Stimulated activated CD8-positive, alpha-beta memory T cell treated with anti-CD3 and anti-CD28 coated beads, Interleukin-7, amount 100 ng/mL, for 4 hours (primary cell): ENCODE measurements at places on chromosomes 6 and 20.

GRCh38 chr6:23301556-23301955, 732.2 kb downstream of the HDGFL1 start:
- DNase-seq, result no peak

DNA sequence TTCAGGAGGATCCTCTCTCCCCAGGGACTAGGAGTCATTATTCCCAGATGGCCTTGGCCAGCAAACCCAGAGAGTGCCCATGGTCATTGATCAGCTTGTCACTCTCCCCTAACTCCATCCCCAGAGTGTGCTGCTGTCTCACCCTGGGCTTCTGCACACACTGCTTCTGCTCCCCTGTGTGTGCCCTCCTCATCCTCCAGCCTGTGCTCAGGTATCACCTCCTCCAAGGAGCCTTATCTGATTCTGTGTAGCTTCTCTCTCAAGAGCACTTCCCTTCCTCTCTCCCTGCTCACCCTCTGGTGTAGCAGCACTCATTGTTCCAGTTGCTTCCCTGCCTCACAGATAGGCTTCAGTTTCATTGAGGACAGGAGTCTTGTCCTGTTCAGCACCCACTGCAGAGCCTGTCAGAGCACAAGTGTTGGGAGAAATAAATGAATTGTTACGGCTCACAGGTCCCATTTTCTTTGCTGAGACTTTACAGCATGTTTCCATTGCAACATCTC, 102.4 kb downstream of the JAG1 start:
- DNase-seq, result no peak

DNA sequence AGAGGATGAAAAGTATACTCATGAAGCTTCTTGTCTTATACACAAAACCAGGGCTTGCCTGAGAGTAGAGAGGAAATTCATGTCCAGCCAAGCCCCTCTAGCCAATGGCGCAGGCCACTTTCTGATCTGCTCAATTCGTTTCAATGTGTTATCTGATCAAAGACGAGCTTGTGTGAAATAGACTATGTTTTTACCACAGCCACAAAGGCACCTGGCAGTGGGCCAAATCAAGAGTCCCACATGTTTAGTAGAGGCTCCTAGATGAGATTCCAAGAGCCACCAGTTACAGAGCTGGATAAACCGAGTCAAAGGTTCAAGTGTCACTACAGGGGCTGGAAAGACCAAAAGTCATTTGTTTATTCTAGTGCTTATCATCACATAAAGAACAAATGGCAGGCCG, 34.9 kb downstream of the GPLD1 start:
- DNase-seq, result no peak

- DNase-seq, result no peak
These were observed 19.4 kb downstream of the SUN5 start for GRCh38 chr20:32984631-32985354.

- DNase-seq, result no peak
These were observed 25.5 kb upstream of the EDN1 start for GRCh38 chr6:12264671-12265070.

- DNase-seq, result no peak
These were observed 78.8 kb upstream of the MAP7 start for GRCh38 chr6:136628996-136629395.

DNA sequence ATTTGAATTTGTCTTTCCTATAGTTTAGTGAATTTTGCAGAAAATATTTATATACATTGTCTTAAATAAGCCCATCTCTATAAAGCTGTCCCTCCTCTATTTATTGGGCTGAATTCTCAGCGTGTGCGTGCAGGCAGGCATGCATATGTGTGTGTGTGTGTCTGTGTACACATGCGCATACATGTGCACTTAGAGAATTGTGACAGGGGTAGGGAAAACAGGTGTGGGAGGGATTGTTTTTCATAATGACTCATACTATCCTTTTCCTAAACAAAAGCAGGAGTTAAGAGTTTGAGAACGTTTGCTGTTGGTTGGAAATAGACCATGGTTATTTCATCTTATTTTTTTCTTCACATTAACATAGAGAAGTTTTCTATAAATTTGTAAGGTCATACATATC, 43.4 kb upstream of the FABP7 start:
- DNase-seq, result no peak

- no peak for DNase-seq
These were observed 82.3 kb downstream of the EPHA7 start for GRCh38 chr6:93337014-93337413.

GRCh38 chr6:111441678-111442243, 41.3 kb downstream of the REV3L start:
- no peak for DNase-seq

DNA sequence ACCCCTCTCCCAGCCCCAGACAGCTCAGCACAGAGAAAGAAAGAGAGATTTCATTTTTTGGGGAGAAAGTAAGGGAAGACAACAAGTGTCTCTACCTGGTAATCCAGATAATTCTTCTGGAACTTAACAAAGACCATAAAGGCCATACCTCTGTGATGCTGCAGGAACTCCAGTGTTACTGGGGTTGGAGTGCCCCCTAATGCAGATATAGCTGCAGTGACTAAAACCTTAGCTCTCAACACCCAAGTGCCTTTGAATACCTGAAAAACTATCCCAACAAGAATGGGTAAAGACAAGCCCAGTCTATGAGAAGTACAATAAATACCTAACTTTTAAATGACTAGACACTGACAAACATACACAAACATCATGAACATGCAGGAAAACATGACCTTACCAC, 365.3 kb upstream of the PTCHD4 start:
- DNase-seq, result no peak

DNA sequence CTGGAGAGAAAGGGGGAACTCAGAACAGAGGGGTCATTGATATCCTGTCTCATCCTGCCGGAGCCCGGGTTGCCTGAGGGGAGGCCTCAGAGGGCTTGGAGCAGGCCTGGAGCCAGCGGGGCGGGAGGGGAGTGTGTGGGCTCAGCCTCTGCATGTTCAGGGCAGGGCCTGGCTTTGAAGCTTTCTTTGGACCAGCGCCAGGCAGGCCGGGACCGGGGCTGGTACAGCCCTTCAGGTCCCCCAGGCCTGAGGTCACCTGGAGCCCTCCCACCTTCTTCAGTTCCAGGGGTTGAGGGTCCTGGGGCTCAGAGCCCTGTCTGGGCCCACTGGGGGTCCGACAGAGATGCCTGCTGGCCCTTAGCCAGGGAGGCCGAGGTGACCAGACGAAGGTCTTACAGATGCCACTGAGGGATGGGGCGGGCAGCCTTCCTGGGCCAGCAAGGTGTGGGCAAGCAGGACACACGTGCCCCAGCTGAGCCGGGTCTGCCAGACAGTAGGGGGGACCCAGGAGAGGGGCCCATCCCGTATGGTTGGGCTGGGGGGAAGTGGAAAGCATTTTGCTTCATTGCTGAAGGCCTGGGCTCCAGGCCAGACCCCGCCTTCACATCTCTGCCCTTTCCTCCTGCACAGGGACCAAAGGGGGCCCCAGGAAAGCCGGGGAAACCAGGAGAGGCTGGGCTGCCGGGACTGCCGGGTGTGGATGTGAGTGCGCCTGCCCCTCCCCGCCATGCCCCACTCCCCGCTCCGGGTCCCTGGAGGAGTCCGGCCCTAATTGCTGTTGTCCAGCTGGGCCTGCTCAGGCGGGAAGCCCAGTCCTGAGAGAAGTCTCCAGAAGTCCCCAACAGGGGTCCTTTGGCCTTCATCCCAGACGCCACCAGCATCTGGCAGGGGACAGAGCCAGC, 2.0 kb downstream of the COL9A3 start:
- DNase-seq, result no peak

- no peak for DNase-seq
These were observed 115.9 kb downstream of the JPH2 start for GRCh38 chr20:44071057-44071456.

- no peak for DNase-seq
These were observed 16.6 kb upstream of the MAPK13 start for GRCh38 chr6:36113703-36114102.

- DNase-seq, result peak; percentile 1
These were observed 608 bp upstream of the EIF2S2 start for GRCh38 chr20:34112600-34113101.

GRCh38 chr6:162612613-162613012, 115.0 kb downstream of the PRKN start:
- DNase-seq, result no peak

GRCh38 chr6:170165085-170165470, 125.8 kb downstream of the DLL1 start:
- no peak for DNase-seq

GRCh38 chr6:14713008-14713960, 532.6 kb upstream of the JARID2 start:
- DNase-seq, result no peak

DNA sequence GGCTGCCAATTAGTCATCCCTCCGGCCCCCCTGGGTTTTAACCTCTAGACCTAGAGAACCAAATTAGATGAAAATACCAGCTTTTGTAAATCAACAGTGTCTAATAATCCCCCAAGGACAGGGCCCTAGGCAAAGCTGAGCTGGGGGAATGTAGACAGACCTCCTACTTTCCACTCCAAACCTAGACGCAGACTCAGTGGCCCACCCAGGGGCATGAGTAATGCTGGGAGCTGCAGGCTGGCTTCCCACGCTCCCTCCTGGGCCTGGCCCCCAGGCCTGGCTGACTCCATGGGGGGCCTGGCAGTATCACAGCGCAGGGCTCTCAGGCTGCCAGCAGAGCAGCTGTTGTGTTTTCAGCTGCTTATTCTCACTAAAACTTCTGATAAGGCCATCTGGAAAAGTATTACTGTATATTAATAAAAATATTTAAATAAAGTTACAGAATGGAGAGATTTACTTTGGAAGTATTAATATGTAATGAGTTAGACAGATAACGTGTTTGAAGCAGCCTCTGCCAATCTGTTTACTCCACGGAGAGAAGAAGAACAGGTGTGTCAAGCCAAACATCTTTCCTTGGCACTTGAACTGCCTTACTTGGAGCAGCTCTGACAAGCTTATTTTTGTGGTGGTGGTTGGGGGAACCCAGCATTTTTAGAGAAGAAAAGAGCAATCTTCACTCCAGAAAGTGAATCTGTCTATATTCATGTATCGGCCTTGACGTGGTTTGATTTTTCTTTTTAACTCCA, 144.0 kb upstream of the AGPAT4 start:
- DNase-seq, result no peak

- no peak for DNase-seq
These were observed 568 bp downstream of the PREP start for GRCh38 chr6:105402090-105402938.

DNA sequence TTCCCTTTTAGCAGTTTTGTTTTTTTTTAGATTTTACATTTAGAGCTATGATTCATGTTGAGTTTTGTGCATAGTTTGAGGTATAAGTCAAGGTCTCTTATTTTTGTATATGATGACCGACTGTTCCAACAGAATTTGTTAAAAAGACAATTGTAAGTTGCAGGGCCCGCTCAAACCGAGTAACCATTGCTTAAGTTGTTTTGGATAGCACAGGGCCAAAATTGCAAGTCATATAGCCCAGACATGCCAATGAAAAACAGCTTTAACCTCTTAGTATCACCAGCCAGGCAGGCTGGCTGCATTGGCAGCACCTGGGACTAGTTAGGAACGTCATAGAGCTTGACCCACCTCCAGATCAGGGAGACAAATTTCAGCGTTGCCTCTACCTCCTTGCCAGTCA, 47.3 kb downstream of the PFDN4 start:
- no peak for DNase-seq

DNA sequence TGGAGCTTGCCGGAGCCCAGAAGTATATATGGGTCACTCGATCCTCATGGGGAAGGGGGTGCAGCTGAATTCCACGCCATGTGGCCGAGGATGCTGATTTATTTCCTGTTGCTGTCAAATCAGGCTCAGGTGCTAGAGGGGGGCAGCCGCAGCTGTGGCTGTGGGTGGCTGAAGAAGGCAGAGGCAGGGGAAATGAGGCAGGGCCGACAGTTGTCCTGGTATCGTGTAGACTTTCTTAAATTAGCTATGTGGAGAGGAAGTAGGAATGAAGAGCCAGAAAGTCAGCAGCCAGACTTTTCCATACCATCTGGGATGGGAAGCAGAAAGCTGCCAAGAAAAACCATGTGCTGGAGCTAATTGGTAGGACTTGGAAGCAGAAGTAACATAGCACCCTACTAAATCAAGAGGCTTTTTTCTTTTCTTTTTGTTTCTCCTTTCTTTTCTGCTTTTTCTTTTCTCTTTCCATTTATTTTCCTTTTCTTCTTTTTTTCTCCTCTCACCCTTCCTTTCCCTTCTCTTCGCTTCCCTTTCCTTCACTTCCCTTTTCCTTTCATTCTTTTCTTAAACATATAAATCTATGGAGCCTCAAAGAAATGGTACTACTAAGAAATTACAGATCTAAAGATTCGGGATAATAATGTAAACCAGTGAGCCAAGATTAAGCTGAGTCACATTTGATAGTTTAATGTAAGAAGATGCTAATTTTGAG, 90.6 kb upstream of the CD83 start:
- no peak for DNase-seq

DNA sequence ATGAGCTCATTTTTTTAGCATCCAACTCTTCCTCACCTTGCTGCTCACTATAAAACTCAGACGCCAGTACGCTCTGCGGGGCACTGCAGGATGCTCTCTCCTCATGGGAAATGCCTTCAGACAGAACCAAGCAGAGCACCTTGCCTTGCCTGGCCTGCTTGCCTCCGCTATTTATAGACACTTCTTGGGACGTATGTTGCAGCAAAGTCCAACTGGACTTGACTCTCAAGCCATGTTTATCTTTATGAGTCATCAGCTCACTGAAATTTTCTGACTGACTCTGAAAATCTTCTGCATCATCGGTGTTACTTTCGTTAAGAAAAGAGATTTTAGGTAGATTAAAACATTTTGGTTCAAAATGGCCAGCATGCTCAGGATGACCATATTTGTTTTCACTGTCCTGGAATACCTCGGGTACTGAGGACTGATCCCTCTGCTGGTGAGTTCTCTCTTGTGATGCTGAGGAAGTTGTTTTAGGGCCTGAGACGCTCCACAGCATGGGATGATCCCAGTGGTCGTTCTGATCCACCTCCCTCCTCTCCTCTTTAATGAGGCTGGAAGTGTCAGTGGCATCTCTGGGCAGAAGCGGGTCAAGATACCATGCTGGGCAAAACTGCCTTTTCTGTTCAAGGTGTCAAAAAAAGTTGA, 204.5 kb downstream of the KIF16B start:
- no peak for DNase-seq

DNA sequence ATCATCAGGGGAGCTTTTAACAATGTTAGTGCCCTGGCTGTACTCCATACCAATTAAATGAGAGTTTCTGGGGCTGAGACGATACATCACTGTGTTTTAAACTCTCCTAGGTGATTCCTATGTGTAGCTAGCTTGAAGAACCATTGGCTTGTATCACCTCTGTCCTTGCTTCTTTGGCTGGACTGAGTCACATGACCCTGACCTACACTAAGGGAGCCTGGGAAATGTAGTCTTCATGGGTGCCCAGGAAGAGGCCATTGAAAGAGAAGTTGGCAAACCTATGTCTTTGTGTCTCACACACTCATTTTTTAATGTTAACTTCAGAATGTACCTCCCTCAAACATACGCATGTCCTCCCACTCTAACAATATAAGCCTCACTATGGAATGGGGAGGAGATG, 506.6 kb downstream of the DHX35 start:
- DNase-seq, result no peak

GRCh38 chr20:14696937-14697336, 359.5 kb upstream of the FLRT3 start:
- no peak for DNase-seq

- DNase-seq, result no peak
These were observed 180.0 kb upstream of the SMLR1 start for GRCh38 chr6:130647246-130647645.
